Stromal cell of bone marrow (primary cell): ENCODE measurements at places on chromosomes 7 and 10.

DNA sequence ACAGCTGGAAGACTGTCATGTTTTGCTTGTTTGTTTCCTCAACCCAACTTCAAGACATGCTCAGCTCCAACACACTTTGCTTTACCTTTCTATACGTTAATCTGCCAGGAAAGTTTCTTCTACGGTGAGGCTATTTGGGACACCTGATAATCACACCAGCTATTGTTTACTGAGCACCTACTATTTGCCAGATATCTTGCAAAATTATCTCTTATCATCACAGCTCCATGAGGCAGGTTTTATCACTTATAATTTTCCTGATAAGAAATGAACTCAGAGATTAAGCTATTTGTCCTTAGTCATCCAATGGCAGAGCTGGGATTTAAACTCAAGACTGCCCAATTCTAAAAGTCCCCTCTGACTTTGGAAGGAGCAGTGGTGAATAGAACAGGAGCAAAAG is 117.4 kb downstream of the CREB5 start:
- DNase-seq: no peak

GRCh38 chr10:30207485-30208052 is 141.5 kb downstream of the MTPAP start:
- no peak for DNase-seq

GRCh38 chr7:12630513-12630819 is 57.0 kb upstream of the ARL4A start:
- no peak for DNase-seq

GRCh38 chr7:95805909-95806308 is 33.6 kb downstream of the DYNC1I1 start:
- DNase-seq: no peak

DNA sequence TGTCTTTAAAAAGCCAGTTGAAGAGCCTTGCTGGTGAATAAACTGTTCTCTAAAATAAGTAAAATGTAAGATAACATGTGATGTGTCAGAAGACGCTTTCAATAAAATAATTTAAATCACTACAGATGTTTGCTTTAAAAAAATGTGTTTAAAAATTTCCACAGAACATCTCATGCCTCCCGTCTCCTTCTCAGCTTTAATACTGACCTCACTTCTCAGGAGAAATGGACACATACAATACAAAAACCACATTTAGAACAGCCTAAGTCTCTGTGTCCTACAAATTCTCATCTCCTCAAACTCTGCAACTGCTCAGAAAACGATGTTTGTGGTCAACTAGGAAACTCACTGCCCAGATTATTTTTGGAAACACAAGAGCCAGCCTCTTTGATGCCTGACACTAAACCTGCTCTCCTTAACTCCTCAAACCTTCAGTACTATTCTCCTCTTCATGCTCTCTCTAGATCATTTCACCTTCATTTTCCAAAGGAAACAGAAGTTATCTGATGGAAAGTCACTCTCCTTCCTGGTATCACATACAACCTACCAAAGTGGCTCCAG is 120.3 kb downstream of the ZNF438 start:
- DNase-seq: no peak
